Occipital lobe (tissue), 3 donors: ENCODE measurements at places on chromosomes 13 and 19. TPM values are rescaled to one million over a fixed set of nuclear protein-coding genes. Genes with fewer than 3 reads are reported as not detected.

Gene FGF21
- not detected for total RNA-seq

GRCh38 chr13:81304121-81304659, 963.3 kb upstream of the SPRY2 start:
- DNase-seq: no peak

GRCh38 chr13:95146486-95146885, 154.8 kb downstream of the ABCC4 start:
- no peak for DNase-seq

GRCh38 chr13:109281903-109282635, 504.3 kb downstream of the IRS2 start:
- no peak for DNase-seq

Gene IGFL2
- 0.31 TPM for total RNA-seq

Gene PRKD2
- total RNA-seq: 4.7 TPM

Gene ZNF345
- total RNA-seq: 17.8 TPM

Gene TGDS
- total RNA-seq: 7.0 TPM

DNA sequence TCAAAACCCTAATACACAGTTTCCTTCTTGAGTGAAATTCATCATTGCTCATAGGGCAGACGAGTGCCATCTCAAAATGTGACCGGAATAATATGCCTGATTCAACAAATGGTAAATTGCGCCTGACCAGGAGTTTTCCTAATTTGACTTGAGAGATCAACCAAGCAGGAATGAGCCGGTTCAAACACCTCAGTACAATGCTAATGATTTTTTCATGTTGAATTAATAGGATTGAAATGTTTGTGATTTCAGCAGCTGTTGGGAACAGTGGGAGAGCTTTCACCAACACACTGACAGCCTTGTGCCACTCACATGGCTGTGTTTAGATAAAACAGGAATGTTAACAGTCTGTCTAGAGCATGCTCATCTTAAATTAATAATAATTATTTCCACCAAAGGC, 484.8 kb downstream of the PCDH9 start:
- no peak for DNase-seq

Gene TPP2
- total RNA-seq: 68.9 TPM

Gene UTP14C
- 25.9 TPM for total RNA-seq

- DNase-seq: no peak
Observed at GRCh38 chr13:21436582-21436981, 22.5 kb downstream of the ZDHHC20 start.

DNA sequence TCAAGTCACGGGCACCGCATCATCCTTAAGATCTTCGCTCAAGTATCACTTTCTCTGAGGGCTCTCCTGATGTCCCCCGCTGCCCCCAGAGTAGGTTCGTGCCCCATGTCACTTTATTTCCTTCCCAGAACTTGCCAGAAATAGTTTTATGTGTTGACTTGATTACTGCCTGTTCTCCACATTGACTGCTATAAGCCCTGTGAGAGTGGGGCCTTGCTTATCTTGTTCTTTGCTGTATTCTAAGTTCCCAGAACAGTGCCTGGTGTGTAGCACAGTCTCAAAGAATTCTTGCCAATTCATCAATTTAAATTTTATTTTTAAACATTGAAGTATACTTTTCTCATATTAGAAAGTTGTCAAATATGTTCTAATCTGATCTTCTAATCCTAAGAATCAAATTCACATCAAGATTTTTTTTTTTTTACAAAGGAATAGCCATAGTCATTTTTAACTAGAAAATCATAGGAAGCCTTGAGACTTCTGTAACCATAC, 32.1 kb upstream of the GPR183 start:
- DNase-seq: no peak

Gene SIGLECL1
- not detected for total RNA-seq
